Stimulated activated CD8-positive, alpha-beta memory T cell treated with anti-CD3 and anti-CD28 coated beads, Interleukin-15, amount 100 ng/mL, for 24 hours (primary cell): ENCODE measurements at places on chromosomes 3 and 15.

DNA sequence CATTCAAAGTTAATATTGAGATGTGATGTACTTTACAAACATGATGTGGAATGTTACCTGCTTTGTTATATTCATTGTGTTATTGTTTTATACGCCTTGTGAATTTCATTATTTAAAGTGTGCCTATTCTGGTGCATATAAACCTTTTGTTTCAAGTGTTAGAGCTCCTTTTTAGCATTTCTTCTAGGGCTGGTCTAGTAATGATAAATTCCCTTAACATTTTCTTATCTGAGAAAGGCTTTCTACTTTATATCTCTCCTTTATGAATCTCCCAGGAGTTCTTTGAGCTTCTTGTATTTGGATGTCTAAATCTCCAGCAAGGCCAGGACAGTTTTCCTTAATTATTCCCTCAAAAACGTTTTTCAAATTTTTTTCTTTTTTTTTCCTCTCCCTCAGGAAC is 1005.6 kb downstream of the IGSF11 start:
- no peak for DNase-seq

GRCh38 chr3:146269271-146269670 is 18.4 kb upstream of the PLSCR4 start:
- DNase-seq = no peak

- no peak for DNase-seq
Measured at GRCh38 chr3:149180057-149180573, 41.5 kb downstream of the CP start.

- no peak for DNase-seq
Measured at GRCh38 chr15:31483053-31483985, 156.7 kb downstream of the KLF13 start.

DNA sequence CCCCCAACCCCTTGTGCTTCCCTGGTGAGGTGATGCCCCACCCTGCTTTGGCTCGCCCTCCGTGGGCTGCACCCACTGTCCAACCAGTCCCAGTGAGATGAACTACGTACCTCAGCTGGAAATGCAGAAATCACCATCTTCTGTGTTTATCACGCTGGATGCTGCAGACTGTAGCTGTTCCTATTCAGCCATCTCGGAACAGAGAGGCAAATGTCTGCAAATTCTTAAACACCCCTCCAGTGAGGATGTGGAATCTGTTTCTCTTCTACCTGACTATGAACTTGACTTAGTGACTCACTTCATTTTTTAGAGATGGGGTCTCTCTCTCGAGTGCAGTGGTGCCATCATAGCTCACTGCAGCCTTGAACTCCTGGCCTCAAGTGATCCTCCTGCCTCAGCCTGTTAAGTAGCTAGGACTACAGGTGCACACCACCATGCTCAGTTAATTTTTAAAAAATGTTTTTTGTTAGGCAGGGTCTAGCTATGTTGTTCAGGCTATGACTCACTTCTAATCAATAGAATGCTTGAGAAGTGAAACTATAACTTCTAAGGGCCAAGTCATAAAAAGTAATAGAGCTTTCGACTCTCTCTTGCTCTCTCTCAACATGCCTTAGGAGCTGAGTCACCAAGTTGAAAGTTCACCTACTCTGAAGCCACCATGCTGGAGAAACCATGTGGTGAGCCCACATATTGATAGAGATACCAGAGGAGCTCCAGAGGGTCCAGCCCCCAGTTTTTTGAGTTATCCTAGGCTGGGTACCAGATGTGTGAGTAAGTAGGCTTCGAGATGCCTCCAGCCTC is 11.5 kb upstream of the PARP14 start:
- no peak for DNase-seq

DNA sequence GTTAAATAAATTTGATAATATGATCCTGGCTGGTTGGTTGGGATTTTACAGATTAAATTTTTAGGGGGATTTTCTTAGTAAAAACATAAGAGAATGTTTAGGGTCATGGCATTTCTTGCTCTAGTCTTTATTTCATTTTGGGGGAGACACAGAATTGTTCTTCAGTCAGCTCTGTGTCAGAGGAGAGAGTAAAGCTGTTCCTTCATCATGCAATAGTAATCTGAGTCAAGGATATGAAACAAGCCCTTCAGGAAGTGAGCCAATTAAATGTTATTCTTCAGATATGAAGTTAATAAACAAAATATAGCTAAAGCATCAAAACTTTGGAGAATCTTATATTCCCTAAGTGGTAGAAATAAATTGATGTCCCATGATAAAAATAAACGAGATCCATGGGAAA is 22.9 kb upstream of the SLC4A7 start:
- no peak for DNase-seq

DNA sequence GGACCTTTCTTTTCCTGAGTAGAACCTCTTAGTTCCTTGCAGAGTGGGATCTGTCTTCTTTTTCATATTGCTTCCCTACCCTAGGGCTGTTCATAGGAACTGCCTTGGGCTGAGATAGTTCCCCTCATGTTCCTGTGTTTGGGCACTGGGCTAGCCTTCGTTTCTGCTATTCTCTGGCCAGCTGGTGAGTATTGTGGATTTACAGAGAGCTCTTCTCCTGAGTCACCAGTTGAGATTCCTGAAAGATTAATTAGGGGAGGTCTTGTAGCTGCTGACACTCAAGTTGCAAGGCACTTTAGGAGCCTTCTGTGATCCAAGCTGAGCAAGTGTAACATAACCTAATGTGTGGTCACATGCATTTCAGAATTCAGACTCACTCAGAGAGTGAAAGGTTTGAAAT is 30.7 kb downstream of the CHD2 start:
- no peak for DNase-seq
